Activated CD4-positive, alpha-beta T cell treated with anti-CD3 and anti-CD28 coated beads, Interleukin-2, amount 10 ng/mL, durations not matched to agents 7 days and 5 days (primary cell): ENCODE measurements at places on chromosomes 13 and 19. TPM values are rescaled to one million over a fixed set of nuclear protein-coding genes. Genes with fewer than 3 reads are reported as not detected.

- peaks cover 66% of the 10 kb centered on the region for H3K4me1 ChIP-seq
- DNase-seq: no peak
- H3K27me3 ChIP-seq: no peaks in the 10 kb centered on the region
Observed at GRCh38 chr19:4087787-4088679, 21.3 kb upstream of the ZBTB7A start.

- H3K4me1 ChIP-seq: peaks cover 50% of the 10 kb centered on the region
- DNase-seq: no peak
- H3K4me3 ChIP-seq: no peak overlapping the region
- H3K36me3 ChIP-seq: peaks cover 2% of the 10 kb centered on the region
- no peak overlapping the region for H3K27ac ChIP-seq
Observed at GRCh38 chr19:42247640-42248199, 5.3 kb upstream of the GSK3A start.

Gene LEUTX
- not detected for total RNA-seq

Gene CARM1
- 32.4 TPM for total RNA-seq

DNA sequence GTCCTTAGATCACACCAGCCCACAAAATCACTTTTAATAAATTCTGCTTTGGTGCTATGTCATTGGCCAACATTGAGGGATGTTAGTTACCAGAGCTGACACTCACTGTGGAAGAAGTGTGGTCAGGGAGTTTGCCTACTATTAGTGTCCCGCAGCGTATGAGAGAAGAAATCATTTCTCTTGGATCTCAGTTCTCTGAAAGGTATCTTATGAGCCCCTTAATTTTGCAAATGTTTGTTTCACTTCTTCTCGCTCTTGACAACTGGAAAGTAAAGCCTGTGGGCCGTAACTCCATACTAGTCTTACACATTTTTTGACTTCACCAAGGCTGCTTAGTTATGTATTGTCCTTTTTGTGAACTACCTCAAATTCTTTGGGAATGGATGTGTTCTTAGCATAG is 80.9 kb downstream of the FLT1 start:
- H3K4me3 ChIP-seq: no peak overlapping the region
- H3K27me3 ChIP-seq: no peaks in the 10 kb centered on the region
- DNase-seq: no peak
- H3K4me1 ChIP-seq: peaks cover 11% of the 10 kb centered on the region
- H3K36me3 ChIP-seq: no peaks in the 10 kb centered on the region
- H3K27ac ChIP-seq: no peak overlapping the region

Gene CEACAM1
- 21.0 TPM for total RNA-seq

Gene POU2F2
- total RNA-seq: 22.9 TPM

GRCh38 chr13:66933994-66934393 is 296.1 kb downstream of the PCDH9 start:
- no peaks in the 10 kb centered on the region for H3K27me3 ChIP-seq
- no peak overlapping the region for H3K4me3 ChIP-seq
- no peaks in the 10 kb centered on the region for H3K36me3 ChIP-seq
- no peak for DNase-seq
- H3K27ac ChIP-seq: no peak overlapping the region

Gene LYL1
- total RNA-seq: 2.3 TPM

Gene PRX
- 0.75 TPM for total RNA-seq

Gene NLRP11
- not detected for total RNA-seq
